ENCODE measurements at places on chromosomes 13 and 19.

GRCh38 chr13:21000647-21001046 is 60.7 kb downstream of the LATS2 start:
- no peak for DNase-seq

DNA sequence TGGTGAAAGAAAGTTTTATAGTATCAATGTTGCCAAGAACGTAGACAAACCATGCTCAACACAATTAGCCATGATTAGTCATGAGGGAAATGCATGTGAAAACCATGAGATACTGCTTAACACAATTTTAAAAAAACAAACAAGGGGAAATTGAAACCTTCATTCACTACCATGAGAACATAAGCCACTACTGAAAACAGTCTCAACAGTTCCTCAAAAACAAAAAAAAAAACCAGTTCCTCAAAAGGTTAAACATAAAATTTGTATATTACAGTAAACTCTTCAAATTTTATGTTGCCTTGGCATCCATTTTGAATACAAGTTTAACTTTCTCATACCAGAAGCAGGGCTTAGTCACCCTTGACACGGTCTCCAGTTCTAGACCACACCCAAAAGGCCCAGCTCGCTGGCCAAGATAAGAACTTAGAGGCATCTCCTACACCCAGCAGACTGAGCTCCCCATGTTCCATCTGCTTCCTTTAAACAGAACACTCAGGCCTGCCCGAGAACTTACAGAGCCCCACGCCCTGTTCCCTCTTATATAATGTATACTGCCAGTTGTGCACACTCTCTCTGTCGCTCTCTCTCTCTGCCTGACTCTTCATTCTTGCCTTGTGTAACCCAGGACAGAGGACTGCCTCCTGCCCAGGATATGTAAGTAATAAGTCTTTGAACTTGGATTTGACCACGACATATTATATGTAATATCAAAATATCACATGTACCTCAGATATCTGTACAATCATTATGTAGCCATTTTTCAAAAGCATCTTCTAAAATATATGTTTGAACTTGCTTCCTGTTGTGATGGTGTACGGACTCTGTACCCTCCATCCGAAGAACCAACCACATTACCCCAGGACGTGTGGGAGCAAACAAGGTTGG is 67.4 kb downstream of the STK24 start:
- DNase-seq = peak; percentile 86

DNA sequence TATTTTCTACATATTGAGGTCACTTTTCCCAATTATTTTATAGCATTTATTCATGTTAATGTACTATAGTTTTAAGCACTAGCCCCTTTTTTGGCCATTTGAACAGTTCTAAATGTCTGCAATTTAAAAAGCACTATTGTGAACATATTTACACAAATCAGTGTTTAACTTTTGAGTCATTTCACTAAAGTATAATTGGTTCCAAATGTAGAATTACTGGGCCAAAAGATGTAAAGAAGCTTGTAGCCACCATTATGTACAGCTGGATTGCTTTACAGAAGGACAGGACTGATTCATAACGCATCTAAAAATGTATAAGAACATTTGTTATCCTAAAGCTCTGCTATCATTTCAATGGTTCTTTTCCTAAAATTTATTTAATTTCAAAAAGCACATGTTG is 16.6 kb upstream of the ATP12A start:
- DNase-seq = no peak

DNA sequence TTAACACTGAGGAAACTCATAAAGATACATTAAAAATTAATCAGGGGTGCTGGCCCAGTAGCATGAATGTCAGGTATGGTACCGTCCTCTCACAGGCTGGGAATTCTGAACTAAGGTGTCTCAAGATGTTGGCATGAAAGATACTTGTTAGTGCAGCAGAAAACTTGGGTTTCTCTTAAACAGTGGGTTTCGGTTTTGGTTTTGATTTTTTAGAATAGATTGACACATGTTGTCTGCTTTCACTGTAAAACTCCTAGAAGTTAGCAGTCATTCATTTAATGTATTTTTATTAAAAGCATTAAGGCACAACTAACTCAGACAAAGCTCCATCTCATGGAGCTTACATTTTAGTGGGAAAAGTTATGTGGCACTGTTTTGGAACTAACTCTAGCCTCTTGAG is 3.5 kb upstream of the OBI1 start:
- DNase-seq = no peak

DNA sequence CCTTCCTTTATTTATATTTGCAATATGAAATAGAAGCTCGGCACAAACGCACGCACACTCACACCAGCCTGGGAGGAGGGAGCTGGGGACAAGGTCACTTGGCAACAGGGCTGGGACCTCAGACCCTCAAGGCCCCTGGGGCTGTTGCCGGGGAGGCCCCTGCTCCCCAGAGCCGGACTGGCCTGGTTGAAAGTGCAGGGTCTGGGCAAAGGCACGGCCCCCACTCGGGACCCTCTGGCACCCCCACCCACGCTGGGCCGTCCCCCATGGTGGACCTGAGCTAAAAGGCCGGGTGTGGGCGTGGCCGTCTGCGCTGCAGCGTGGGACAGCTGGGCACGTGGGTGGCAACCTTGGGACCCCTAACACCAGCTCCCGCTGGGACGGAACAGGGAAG is 1.2 kb upstream of the TMEM86B start:
- DNase-seq = no peak

DNA sequence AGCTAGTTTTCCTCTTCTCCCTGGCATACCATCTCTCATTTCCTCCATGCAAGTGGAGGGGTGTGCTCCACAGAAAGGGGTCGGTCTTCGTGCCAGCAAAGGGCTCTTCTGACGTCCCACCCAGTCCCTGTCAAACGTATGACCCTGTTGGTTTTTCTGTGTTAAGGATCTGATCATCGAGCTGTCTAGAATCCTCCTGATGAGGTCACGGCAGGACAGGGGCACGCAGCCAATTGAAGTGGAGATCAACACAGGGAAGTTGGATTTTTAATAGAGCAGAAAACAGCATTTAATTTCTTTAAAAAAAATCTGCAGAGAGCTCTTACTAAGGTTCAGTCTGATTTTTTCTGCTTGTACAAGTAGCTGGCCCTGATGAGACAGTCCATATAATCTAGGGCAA is 339.4 kb downstream of the TEX29 start:
- no peak for DNase-seq

- DNase-seq = peak; percentile 98
Measured at GRCh38 chr13:43054803-43055802, 31.7 kb downstream of the DNAJC15 start.

- DNase-seq = peak; percentile 14
Measured at GRCh38 chr19:4087787-4088679, 21.3 kb upstream of the ZBTB7A start.

DNA sequence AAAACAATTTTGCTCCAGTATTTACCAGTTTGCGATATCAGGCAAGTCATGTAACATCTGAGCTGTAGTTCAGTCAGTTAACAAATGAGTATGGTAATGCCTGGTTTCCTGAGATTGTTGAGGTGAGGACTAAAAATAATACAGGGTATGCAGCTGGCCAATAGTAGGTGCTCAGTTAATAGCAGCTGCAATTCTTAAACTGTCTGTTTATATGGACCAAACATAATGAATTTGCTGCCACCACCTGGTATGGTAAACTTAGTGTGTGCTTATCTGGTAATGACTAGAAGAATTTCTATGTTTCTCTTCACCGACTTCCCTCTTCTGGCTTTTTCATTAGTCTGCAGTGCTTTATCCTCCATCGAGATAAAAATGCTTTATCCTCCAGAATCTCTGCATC is 9.1 kb downstream of the ZMYM2 start:
- DNase-seq = no peak

- DNase-seq = no peak
Measured at GRCh38 chr13:32384702-32385101, 43.2 kb downstream of the N4BP2L1 start.

GRCh38 chr19:38049105-38049649 is 142.2 kb downstream of the SIPA1L3 start:
- peak; percentile 62 for DNase-seq

DNA sequence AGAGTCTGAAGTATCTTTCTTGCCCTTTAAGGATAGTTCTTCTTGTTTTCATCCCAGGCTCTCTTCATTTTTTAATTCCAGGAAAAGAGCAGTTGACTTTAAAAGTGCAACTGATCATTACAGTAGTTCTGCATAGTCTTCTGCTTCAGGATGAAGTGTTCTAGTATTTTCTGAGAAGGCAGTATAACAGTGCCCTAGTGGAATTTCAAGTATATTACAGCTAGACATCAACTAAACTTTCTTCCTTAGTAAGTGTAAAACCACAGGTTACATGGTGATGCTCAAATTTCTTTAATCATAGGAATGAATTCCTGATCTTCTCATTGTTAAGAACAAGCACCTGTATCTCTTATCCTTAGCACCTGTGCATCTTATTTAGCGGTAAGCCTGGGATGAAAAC is 10.9 kb downstream of the NUFIP1 start:
- DNase-seq = no peak

- no peak for DNase-seq
Measured at GRCh38 chr13:70484931-70485330, 376.7 kb upstream of the KLHL1 start.

- no peak for DNase-seq
Measured at GRCh38 chr13:24716446-24716845, 36.2 kb downstream of the ATP12A start.

- no peak for DNase-seq
Measured at GRCh38 chr19:6947745-6948144, 60.4 kb downstream of the ADGRE1 start.

- peak; percentile 68 for DNase-seq
Measured at GRCh38 chr13:114105521-114106225, 26.8 kb downstream of the RASA3 start.

DNA sequence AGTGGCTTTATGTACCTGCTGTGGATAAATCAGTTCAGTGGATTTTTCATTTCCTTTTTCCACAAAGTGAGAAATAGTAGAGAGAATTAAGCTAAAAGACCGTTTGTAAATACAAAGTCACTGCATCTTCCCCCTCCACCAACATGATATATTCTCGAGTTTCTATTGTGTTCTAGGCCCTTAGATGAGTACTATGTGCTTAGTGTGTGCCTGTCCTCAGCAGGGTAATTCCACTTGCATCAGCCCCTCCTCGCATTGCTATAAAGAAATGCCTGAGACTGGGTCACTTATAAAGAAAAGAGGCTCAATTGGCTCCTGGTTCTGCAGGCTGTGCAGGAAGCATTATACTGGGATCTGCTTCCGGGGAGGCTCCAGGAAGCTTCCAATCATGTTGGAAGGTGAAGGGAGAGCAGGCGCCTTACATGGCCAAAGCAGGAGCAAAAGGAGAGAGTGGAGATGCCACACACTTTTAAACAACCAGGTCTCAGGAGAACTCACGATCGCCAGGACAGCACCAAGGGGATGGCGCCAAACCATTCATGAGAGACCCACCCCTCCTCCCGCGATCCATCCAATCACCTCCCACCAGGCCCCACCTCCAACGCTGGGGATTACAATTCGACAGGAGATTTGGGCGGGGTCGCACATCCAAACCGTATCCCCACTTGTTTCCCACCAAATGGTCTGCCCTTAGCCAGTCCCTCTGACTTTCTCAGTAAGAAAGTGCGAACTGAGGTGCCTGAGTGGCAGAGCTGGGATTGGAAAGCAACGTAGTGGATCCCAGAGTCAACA is 102.3 kb upstream of the ABCC4 start:
- DNase-seq = no peak

DNA sequence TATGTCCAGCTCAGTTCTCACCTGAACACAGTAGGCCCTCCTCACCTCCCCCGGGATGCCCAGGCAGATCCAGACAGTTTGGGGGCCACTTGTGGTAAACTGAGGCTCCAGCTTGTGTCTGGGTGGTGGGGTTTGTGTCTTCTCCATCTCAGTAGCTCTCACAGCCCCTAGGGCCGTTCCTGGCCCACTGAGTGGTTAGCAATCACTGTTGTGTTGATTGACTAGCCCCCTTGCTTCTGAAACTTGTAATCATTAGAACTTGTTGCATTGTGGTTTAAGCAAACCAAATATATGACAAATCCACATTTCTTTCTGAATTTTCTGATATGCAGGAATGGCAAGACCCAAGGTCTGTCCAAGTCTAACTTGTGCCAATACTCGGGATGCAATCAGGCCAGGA is 13.9 kb upstream of the ZNF536 start:
- no peak for DNase-seq

DNA sequence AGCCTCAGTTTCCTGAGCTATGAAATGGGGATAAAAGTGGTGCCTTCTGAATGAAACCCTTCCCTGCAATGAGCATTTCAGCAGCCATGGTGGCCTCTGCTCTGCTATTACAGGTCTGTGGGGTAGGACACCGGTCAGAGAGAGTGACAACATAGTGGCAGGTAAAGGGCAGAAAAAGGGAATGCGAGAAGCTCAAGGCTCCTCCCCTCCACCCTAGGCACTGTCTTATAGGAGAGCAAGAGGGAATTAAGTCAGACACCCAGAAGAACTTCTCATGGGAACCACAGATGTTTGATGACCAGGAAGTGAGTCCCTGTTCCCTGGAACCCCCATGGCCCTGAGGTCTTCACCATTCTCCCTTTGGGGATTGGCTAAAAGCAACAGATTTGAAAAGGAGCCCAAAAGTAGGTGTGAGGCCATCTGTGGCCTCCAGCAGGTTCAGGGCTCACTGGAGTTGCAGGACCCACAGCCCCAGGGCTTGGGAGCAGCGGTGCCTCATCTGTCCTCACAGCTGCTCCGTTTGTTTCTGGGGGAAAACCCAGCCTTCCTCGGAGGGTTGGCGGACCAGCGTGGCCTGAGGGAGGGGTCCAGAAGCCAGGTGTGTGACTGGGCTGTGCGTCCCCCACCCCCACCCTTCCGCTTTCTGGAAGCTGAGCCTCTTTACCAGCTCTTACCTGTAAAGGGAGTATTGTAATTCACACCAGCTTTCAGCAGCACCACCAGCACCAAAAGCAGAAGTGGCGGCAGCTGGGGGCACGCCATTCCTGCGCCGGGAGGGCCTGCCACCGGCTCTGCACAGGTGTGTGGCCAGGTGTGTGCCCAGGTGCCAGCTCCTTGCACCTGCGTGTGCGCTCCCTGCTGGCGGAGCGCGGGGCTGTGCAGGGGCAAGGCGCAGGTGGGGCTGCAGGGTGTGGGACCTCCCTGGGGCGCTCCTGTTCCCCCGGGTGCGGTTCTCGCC is 19.4 kb downstream of the IQCN start:
- DNase-seq = no peak

- no peak for DNase-seq
Measured at GRCh38 chr13:20702915-20703779, at the start of gene IL17D. TSS of gene IL17D (plus strand) at chr13:20703699. CDS start at chr13:20704002, 303 bp downstream.

- no peak for DNase-seq
Measured at GRCh38 chr13:95304453-95304852, 3.2 kb upstream of the ABCC4 start.

GRCh38 chr19:23817519-23817918 is 58.8 kb upstream of the ZNF681 start:
- peak; percentile 68 for DNase-seq

DNA sequence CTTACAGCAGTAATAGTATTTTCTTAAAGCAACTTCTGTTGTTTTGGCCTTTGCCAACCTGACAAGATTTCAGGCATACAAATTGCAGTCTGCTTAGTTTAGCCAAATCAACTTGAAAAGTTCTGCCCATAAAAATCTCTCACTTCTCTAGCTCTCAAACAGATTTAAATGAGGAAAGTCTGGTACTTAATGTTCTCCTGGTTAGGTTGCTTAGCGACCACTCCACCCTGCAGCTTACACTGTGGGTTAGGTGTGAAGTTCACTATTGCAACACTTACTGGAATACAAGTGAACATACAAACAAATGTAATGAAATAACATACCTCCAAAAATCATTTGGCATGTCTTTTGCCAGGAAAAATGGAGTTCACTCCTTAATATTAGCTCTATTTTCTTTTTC is 178.7 kb upstream of the PCDH9 start:
- peak; percentile 92 for DNase-seq

Measured in amniotic epithelial cell (primary cell).